ENCODE measurements at places on chromosomes 13 and 19. TPM values are rescaled to one million over a fixed set of nuclear protein-coding genes. Genes with fewer than 3 reads are reported as not detected.
A peak's percentile ranks its signal among the peaks of the same experiment; 100 is the strongest.

Gene KIR2DL3
- not detected for total RNA-seq

GRCh38 chr19:3451451-3451866 lies 28.9 kb downstream of the SMIM24 start:
- H3K27me3 ChIP-seq = no peaks in the 10 kb centered on the region
- peaks cover 5% of the 10 kb centered on the region for H3K4me1 ChIP-seq
- H3K27ac ChIP-seq = peak overlapping the region; percentile 94
- H3K4me3 ChIP-seq = no peak overlapping the region
- no peak for DNase-seq

GRCh38 chr13:34040863-34041262 lies 222.9 kb downstream of the RFC3 start:
- H3K27ac ChIP-seq = no peak overlapping the region
- no peaks in the 10 kb centered on the region for H3K4me1 ChIP-seq
- no peaks in the 10 kb centered on the region for H3K36me3 ChIP-seq
- no peak overlapping the region for H3K4me3 ChIP-seq

DNA sequence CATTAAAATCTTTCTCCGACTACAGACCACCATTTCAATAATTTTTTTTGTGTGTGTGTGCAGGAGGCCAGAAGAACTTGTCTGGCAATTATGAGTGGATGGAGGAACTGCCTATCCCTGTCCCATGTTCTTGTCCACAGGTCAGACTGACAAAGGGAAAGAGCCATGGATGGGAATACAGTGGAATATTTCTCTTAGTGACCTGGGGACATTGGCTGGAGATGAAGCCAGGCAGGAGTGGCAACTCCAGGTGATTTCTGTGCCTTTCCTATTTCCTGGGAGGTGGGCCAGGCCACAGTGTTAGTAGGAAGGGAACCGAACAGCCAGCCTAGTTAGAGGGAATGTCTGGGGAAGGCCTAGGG lies 3.7 kb downstream of the PSG9 start:
- no peaks in the 10 kb centered on the region for H3K36me3 ChIP-seq
- peaks cover 12% of the 10 kb centered on the region for H3K4me1 ChIP-seq
- no peak for DNase-seq
- H3K27me3 ChIP-seq = no peaks in the 10 kb centered on the region
- H3K27ac ChIP-seq = peak overlapping the region; percentile 88

Gene ZNF585A
- 5.1 TPM for total RNA-seq

- no peaks in the 10 kb centered on the region for H3K36me3 ChIP-seq
- no peaks in the 10 kb centered on the region for H3K27me3 ChIP-seq
- H3K4me3 ChIP-seq = no peak overlapping the region
- H3K4me1 ChIP-seq = peaks cover 4% of the 10 kb centered on the region
These were observed 217.5 kb downstream of the ABCC4 start for GRCh38 chr13:95083758-95084157.

GRCh38 chr19:5130371-5131030 lies 161.6 kb downstream of the KDM4B start:
- DNase-seq = no peak
- no peak overlapping the region for H3K4me3 ChIP-seq
- H3K27ac ChIP-seq = no peak overlapping the region
- peaks cover 2% of the 10 kb centered on the region for H3K36me3 ChIP-seq
- no peaks in the 10 kb centered on the region for H3K4me1 ChIP-seq

DNA sequence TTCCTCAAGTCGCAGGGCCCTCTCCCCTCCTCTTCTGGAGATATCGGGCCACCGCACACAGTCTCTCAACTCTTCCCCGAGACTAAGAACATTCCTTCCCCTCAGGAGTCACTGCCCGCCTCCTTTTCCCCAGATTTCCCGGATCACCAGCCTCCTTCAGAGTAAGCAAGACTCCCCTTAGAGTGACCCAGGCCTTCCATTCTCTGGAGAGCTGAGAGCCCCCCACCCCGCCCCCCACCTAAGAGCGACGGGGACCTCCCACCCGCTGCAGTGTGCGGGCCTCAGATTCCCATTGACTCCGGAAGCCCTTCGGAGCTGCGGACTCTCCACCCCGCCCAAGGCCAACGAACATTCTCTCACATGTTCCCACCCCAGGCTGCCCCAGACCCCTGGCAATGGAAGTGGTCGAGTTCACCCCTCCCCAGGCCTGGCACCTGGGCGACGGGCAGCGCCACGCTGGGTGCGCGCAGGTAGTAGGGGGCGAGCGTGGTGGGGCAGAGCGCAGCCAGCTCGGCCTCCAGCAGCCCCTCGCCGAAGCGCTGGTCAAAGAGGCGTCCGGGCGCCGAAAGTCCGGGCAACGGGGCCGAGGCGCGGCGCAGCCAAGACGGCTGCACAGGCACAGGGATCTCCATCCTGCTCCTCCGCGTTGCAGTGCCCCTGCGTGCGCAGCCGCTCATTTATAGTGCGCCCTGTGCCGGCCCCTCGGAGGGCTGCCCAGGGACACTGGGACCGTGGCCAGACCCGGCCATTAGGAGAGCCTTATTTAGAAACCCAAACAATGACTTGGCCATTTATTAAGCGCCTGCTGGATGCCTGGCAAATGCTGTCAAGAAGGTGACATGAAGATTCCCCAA lies at the start of gene HSPB6:
TSS of gene HSPB6 (minus strand) at position 653 of the 854 bp plus-strand sequence. CDS start at position 632, 21 bp downstream.
- peaks cover 29% of the 10 kb centered on the region for H3K36me3 ChIP-seq
- H3K27me3 ChIP-seq = no peaks in the 10 kb centered on the region
- peak within 1 kb of the TSS; percentile 98 for H3K4me3 ChIP-seq

Gene RFPL4A
- not detected for total RNA-seq

Measured in fibroblast of lung (primary cell).